ENCODE measurements at places on chromosomes 5 and 9. TPM values are rescaled to one million over a fixed set of nuclear protein-coding genes. Genes with fewer than 3 reads are reported as not detected.
A peak's percentile ranks its signal among the peaks of the same experiment; 100 is the strongest.

DNA sequence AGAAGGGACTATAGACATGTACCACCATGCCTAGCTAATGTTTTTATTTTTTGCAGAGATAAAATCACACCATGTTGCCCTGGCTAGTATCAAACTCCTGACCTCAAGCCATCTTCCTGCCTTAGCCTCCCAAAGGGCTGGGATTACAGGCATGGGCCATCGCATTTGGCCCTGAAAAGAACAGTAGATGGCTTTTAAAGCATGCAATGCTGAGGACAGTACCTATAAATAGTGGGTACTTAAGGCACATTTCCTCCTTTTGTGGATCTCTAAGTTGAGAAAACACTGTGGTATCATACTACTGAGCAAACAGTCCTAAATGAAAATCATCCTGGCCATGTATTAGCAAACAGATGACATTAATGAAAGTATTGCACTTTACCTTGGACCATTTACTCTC is 119.4 kb downstream of the TTC39B start:
- DNase-seq: no peak

The DBN1 gene
- total RNA-seq: 422 TPM

DNA sequence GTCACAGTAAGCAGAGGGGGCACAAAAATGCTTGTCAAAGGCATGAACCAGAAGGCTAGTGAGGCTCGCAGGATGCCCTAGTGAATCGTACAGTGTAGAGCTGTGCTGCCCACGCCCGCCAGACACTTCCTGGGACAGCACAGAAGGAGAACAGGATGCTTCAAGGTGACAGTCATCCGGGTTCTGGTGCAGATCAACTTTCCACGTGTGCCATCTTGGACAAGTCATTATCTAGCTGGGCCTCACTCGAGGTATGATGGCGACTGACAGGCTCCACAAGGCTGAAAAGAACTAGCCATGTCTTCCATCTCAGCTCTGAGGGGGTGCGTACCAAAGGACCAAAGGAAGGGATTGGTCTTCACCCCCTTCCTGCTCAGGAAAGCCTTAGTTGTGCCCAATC is 14.0 kb downstream of the SPRY4 start:
- no peak for DNase-seq

DNA sequence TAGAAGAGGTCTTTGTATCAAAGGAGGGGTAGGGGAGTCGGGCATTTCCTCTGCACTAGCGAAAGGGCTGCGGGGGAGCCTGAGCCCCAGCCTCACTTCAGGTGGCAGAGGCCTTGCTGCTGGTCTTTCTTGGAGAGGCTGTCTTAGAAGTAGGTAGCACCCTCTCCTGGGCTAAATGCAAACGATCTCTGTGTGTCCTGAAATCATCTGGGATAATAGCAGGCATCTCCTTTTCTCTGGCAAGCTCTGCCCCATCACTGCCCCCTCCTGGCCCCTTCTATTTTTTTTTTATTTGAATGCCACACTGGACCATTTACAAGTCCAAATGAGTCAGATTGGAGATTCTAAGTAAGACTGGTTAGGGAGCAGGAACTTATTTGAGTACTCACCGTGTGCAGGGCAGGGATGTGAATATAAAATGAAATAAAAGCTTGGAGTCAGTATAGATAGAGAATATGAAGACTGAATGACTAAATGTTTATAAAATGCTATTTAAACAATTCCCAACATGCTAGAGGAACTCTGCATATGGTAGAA is 137.1 kb downstream of the FGF1 start:
- DNase-seq: peak; percentile 36

DNA sequence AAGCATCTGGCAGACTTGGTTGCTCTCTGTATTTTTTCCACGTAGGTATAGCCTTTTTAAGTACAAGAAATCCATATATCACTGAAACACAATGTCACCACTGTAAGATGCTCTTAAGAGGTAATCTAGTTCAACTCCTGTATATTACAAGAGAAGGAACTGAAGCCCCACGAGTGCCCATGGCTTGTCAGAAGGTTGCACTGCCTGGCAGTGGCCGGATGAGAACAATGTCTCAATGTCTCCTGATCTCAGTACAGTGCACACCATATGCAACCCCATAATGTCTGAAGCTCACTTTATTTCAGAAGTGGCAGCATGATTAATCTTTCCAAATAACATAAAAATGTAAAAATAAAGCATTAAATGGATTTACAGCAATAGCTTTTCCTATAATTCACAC is 27.7 kb downstream of the TUT7 start:
- no peak for DNase-seq

DNA sequence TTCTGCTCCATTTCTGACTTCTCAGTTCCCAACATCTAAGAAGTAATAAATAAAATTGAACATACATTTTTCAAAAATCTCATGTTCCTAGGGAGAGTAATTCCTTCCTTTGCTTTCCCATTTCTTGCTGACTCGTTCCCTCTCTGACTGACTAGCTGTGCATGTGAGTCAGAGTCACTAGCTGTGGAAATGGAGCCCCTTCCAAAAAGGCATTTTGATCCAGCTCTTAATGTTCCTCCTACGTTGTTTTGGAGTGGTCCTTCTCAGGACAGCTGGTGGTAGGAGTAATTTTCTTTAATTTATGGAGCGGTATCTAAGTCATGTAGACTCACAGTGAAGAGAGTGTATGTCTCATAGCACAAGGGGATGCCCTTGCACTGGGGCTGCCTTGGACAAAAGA is 460.2 kb downstream of the GADD45G start:
- DNase-seq: no peak

DNA sequence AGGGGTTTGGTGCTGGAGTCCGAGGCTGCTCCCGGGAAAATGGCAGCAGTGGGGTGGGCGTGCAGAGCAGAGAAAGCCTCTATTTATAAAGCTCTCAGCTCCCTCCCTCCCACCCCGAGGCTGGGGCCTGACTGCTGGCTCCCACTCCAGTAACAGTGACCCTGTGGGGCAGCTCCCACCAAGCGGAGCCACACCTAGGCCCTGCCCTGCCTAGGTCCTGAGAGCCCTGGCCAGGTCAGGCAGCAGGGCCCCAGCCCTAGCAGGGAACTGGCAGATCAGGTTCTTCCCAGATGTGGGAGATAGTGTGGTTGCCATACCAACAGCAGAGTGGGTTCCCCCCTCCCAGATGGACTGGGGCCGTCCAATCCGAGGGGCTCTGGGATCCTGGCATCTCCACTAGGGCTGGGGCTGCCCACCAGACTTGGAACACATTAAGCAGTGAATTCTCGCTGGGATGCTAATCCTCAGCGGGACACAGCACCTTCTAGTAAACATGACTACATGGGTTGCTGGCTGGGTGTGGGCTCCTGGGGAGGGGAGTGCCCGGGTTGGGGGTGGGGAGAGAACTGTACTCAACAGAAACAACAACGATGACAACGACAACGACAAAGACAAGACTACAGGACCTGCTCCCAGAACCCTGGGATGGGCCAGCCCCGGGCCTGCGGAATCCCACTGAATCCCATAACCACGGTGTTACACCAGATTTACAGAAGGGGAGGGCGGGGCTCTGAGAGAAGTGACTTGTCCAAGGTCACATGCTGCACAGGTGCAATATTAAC is 1.5 kb downstream of the SH3GLB2 start:
- peak; percentile 68 for DNase-seq

GRCh38 chr9:35035851-35036701 is 36.3 kb downstream of the VCP start:
- DNase-seq: no peak

The RGMB gene
- 24.4 TPM for total RNA-seq
